Esophagus squamous epithelium (tissue), 5 donors: ENCODE measurements at places on chromosomes 4 and X.

GRCh38 chrX:153934148-153934761, 582 bp downstream of the NAA10 start:
- DNase-seq, result no peak

DNA sequence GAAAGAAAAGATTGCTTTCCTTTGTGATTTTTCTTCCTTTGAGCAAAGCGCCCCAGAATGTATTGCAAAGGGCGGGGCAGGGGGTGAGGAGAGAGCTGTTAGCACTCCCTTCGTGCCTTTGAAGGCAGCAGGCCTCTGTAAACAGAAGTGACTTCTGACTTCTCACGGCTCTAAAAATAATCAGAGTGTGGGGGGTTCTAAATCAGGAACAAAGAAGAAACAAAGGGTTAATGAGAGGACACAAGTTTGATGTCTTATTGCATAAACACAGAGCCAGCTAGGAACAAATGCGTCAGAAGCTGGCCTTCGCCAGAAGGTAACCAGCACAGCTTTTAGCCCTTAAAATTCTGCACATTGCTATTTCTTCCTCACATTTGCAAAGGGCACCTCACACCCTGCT, 626.2 kb downstream of the MID1IP1 start:
- DNase-seq, result no peak

DNA sequence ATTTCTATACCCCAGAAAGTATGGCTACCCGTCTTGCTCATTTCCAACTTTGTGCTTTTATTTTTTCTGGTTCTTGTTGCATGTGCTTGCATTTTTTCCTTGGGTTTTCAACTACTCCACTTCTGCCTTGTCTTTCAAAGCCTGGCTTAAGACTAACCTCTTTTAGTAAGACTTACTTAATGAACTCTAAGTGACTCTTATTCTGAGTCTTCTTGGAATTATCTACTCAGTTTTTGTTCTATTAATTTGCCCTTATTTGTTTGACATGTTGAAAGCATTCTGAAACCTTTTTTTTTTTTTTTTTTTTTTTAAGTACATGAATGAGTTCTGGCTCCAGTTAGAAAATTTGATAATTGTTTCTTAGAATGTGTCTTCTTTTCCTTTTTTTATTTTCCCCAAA, 74.8 kb downstream of the SLIT2 start:
- DNase-seq, result no peak

GRCh38 chr4:57037982-57038604, 59.4 kb downstream of the POLR2B start:
- DNase-seq, result no peak

GRCh38 chr4:138039010-138039409, 203.1 kb downstream of the SLC7A11 start:
- DNase-seq, result no peak

DNA sequence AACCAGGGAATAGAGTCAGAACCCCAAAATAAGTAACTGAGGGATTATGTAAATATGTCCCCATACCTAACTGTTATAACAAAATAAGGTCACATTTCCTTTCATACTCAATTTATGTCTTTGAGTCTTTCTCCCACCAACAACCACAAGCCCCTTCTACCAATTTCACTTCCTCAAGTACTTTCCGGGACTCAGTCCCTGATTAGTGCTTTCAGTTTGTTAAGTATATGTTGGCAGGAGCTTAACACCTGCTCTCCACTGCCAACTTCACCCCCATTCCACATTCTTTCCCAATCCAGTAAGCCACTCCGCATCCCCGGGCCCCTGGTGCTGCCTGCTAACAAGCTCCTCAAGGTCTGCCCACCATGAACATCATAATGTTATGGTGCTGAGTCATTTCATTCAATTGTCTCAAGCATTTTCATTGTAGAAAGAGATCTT, 71.3 kb upstream of the SPRY1 start:
- DNase-seq, result no peak

GRCh38 chrX:71214604-71215337, 8.3 kb upstream of the GJB1 start:
- DNase-seq, result no peak

- no peak for DNase-seq
These were observed 25.7 kb downstream of the SEPTIN6 start for GRCh38 chrX:119667111-119667878.

DNA sequence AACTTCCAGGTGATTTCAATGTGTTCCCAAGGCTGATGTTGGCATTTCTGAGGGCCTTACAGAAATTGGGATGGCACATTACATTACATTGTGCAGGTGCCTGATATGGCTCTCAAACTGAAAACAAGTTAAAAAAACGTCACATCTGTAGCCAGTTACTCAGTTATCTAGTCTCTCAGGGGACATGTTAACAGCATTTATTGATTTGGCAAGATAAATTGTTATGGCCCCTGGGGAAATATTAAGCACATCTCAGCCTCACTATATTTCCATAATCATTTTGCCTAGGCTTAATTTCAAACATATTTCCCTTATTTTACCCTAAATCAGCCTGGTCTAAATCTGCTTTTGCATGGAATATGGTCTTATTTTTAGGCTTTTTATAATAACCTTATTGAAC, 290.0 kb downstream of the IL15 start:
- DNase-seq, result no peak

GRCh38 chr4:3123181-3123671, 48.7 kb downstream of the HTT start:
- no peak for DNase-seq

GRCh38 chr4:79882806-79883205, 190.2 kb downstream of the ANTXR2 start:
- DNase-seq, result no peak

DNA sequence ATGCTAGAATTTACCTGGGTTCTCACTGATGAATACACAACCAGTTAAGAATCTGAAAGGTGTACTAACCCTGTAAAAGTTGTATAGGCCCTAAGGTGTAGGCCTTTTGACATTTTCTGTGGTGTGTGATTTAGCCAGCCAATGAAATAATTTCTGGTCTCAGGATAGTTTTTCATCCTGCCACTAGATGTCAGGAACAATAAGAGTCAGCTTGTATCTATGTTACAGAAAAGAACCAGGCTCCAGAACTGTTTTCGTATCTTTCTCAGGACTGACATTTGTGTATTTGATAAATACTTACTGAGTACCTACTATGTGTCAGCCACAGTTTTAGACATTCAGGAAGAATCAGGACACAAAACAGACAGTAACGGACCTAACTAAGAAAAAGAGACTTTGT, 673.6 kb upstream of the TENM3 start:
- DNase-seq, result no peak

- DNase-seq, result no peak
These were observed 287.5 kb downstream of the CAMK2D start for GRCh38 chr4:113474017-113474416.

GRCh38 chr4:85498068-85498733, 23.3 kb downstream of the ARHGAP24 start:
- DNase-seq, result peak; percentile 10

DNA sequence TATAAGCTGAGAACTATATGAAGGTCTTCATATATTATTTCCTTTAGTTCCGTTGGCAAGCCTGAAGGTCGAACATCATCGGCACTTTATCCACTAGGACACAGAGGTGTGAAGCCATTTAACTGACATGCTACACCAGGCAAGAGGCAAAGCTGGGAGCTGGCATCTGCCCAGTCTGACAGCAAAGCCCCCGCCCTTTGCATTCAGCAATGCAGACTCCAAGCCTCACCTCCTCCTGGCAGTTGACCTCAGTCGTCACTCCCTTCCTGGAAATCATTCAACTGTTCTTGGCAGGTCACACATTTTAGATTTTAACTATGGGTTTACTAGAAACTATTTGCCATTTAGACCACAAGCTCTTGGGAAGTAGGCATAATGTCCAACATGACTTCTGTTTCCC, 135.8 kb upstream of the FRG1 start:
- DNase-seq, result no peak

DNA sequence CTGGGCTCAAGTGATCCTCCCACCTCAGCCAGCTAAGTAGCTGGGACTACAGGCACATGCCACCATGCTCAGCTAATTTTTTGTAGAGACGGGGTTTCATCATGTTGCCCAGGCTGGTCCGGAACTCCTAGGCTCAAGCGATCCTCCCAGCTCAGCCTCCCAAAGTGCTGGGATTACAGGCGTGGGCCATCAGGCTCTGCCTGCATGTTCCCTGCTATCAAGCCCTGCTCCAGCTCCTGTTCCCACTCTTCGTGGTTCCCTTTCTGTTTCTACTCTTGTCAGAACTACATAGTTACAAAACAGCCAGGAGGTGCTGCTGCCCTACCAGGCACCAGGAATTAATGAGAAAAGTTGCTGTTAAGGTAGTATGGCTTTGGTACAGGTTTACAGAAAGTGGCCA, 8.7 kb downstream of the TIMP1 start:
- no peak for DNase-seq

- DNase-seq, result no peak
These were observed 54.4 kb upstream of the LCORL start for GRCh38 chr4:18075823-18076433.

DNA sequence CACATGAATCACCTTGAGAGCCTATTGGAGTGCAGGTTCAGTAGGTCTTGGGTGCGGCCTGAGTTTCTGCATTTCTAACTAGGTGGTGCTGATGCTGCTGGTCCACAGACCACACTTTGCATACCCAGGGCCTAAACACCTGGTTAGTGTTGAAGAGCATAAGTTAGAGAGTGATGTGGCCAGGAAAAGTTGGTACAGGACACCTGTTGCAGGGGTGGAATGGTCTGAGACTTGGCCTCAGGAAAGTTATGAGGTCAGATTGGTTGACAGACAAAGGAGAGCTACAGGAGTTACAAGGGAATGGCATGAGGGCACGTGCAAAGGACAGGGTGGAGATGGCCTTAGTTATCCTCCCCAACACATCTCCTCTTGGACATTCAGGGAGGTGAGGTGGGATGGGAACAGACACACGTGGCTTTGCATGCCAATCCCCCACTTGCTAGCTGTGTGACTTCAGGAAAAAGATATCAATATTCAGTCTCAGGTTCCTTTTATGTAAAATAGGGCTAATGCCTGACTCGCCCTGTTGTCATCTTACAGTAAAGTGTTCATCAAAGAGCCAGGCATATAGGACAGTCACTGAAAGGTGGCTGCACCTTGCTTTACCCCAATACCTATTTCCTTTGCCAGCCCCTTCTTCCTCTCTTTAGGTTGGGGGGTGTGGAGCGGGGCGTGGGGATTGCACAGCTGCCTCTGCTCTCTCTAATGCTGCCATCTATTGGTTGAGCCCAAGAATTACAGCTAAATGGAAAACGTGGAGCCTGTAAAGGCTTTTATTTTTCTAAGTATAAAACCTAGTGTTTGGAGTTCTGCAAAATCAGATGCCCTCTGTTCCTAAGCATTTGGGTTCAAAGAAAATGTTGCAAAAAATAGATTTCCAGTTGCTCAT, 47.5 kb downstream of the ATG4A start:
- no peak for DNase-seq

- no peak for DNase-seq
These were observed 597.6 kb upstream of the CPEB2 start for GRCh38 chr4:14404730-14405129.

GRCh38 chrX:2595258-2595657, 94.5 kb upstream of the DHRSX start:
- DNase-seq, result no peak

GRCh38 chr4:152961014-152961772, 25.1 kb downstream of the FHDC1 start:
- no peak for DNase-seq

DNA sequence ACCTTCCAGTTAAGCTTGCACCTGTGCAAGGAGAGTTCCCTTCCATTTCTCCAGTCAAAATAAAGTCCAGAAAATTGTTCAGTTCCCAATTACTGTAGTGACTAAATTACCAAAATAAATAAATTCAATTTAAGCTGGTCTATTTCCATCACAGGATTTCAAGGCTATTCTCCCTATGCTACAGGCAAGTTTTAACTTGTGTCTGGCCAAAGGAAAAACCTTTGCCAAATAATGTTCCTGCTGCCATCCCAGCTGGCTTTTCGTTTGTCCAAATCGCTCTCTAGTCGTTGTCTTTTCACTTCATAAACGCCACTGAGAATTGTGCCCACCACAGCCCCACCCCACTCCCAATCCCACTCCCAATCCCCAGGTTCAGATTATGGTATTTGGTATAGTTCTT, 2.4 kb downstream of the KCTD8 start:
- no peak for DNase-seq

DNA sequence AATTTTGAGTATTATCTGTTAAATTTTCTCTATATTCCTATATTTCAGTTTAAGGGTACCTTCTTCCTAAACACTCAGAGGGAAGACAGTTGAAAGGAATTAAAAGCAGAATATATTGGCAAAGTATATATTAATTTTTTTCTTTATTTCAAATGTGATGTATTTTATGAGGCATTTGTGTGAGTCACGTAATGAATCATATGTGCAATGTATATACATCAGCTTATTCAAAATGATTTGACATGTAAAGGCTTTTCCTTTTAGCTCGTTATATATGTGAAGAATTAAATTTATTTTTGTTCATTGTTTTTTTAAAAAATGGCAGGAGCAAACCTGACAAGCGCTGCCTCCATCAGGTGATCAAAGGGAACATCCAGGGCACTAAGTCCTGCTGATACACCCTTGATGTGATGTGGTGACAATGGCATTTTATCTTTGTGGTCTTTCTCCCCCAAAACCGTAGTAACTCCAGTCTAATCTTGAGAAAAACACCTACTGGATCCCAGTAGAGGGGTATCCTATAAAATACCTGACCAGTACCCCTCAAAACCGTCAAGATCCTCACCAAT, 8.9 kb downstream of the WWC2 start:
- no peak for DNase-seq

GRCh38 chrX:44175455-44175854, 168.0 kb downstream of the EFHC2 start:
- DNase-seq, result no peak

- DNase-seq, result no peak
These were observed 7.1 kb downstream of the RASL11B start for GRCh38 chr4:52869196-52869595.

DNA sequence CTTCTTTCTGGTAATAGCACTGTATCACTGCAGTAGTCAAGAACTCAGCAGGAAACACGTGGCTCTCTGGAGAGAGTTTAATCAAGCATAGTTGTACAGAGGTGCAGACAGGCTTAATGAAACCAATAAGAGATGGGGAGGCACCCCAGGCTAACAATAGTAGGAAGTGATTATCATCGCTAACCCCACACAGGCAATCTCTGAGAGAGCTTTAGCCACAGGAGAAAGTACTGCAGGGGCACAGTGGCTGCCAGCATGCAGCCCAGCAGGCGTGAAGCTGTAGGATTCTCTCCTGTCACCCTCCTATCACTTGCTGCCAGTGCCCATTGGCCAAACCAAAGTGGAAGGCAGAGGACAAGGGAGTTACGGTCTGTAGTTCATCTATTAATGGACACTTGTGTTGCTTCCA, 450.0 kb upstream of the RASGEF1B start:
- no peak for DNase-seq

DNA sequence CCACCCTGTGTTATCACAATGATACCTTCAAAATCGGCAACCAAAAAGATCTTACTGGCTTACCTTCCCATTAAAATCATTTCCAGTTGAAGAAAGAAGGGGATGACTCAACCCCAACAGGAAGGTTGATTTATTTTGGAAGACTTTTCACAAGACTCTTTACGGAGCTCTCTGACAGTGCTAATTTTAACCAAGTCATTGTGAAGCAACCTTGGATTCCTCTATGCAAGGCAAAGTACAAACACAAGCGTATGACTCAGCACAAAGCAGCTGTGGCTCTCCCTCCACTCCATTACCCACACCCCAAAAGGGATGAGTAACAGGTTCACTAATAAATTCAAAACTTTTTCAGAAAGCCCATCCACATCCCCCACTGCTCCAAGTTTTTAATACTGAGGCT, 213.8 kb upstream of the FGF13 start:
- no peak for DNase-seq

GRCh38 chr4:7634661-7635251, 200.0 kb upstream of the PSAPL1 start:
- DNase-seq, result no peak

GRCh38 chr4:18850867-18851266, 829.3 kb upstream of the LCORL start:
- DNase-seq, result no peak
